ENCODE measurements at places on chromosomes 12 and 14. TPM values are rescaled to one million over a fixed set of nuclear protein-coding genes. Genes with fewer than 3 reads are reported as not detected.

The SOCS2 gene
- total RNA-seq = 33.8 TPM

The DIO3 gene
- total RNA-seq = 4.4 TPM

The GATC gene
- total RNA-seq = 34.7 TPM

The CD27 gene
- total RNA-seq = 0.23 TPM

The TSPAN11 gene
- total RNA-seq = not detected

The GUCY2C gene
- 0.13 TPM for total RNA-seq

The TBX5 gene
- total RNA-seq = not detected

The DIP2B gene
- total RNA-seq = 30.2 TPM

The TMEM132D gene
- total RNA-seq = not detected

The CISTR gene
- not detected for total RNA-seq

The TSPAN19 gene
- total RNA-seq = not detected

The MDM2 gene
- total RNA-seq = 101 TPM

The NTS gene
- 1.5 TPM for total RNA-seq
